ENCODE measurements at places on chromosomes 7 and 10. TPM values are rescaled to one million over a fixed set of nuclear protein-coding genes. Genes with fewer than 3 reads are reported as not detected.

DNA sequence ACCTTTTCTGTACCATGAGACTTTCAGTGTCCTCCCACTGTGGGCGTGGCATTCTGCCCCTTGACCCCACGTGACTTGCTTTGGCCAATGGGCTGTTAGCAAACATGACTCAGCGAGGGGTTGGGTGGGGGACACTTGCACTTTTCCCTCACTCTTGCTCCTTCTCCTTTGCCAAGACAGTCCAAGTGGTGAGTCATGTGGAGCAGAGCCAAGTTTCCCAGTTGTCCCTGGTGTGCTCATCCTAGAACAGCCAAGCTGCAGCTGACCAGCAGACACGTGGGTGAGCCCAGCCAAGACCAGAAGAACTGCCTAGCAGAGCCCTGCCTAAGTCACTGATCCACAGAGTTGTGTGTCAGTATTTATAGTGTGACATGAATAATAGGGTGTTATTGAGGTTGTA lies 82.8 kb upstream of the CPXM2 start:
- peaks cover 2% of the 10 kb centered on the region for H3K4me1 ChIP-seq
- no peak for DNase-seq
- H3K27me3 ChIP-seq: peaks cover 70% of the 10 kb centered on the region
- H3K36me3 ChIP-seq: no peaks in the 10 kb centered on the region
- no peak overlapping the region for H3K27ac ChIP-seq

DNA sequence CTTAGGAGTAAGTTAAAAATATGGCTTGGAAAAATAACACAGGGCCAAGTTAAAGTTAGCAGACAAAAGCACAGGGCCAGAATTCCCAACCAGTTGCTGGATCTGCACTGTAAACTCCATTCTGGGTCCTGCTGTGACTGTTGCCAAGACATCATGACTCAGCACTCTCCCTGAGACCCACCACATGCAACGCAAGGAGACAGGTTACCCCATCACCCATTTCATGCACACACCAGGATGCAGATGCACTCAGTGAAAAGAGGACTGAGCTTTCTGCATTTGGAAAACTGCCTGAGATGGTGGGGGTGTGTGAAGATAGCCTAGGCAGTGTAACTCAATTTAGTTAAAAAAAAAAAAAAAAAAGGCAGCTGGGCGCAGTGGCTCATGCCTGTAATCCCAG lies 97.6 kb upstream of the ZNF438 start:
- H3K4me3 ChIP-seq: no peak overlapping the region
- peaks cover 20% of the 10 kb centered on the region for H3K4me1 ChIP-seq
- H3K27ac ChIP-seq: no peak overlapping the region
- no peaks in the 10 kb centered on the region for H3K27me3 ChIP-seq
- DNase-seq: no peak

DNA sequence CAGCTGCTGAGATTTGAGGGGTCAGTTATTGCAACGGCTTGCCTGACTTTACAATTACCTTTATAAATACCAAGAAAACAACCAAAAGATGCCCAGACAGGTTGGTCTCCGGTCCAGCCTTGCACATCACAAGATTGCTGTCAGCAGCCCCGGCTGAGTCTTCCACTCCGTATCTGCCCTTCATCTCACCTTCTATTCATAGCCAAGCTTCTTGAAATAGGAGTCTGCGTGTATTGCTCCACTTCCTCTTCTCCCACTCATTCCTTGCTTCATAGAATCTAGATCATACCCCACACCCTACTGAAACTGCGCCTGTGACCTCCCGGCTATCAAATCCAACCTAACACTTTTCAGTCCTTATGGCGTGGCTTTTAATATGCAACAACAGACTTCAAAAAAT lies 31.1 kb upstream of the USP6NL start:
- H3K4me1 ChIP-seq: no peaks in the 10 kb centered on the region
- no peak overlapping the region for H3K27ac ChIP-seq
- no peak overlapping the region for H3K4me3 ChIP-seq
- no peak for DNase-seq
- H3K36me3 ChIP-seq: no peaks in the 10 kb centered on the region

GRCh38 chr10:88895250-88895649 lies 15.2 kb downstream of the STAMBPL1 start:
- no peak for DNase-seq
- H3K27me3 ChIP-seq: no peaks in the 10 kb centered on the region
- no peak overlapping the region for H3K4me3 ChIP-seq
- peaks cover 2% of the 10 kb centered on the region for H3K36me3 ChIP-seq
- H3K27ac ChIP-seq: no peak overlapping the region

DNA sequence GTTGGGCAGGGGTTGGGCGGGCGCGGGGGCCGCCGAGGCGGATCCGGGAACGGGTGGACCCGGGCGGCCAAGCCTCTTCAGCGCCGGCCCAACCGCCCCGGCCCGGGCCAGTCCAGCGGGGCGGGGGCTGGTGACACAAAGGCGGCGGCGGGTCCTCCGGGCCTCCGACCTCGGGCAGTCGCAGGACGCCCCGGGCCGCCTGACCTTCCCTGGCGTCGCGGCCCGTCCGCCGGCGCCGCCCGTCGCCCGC lies 54.2 kb downstream of the METTL2B start:
- H3K36me3 ChIP-seq: peaks cover 15% of the 10 kb centered on the region
- no peak for DNase-seq
- H3K4me1 ChIP-seq: peaks cover 32% of the 10 kb centered on the region
- no peak overlapping the region for H3K27ac ChIP-seq
- no peaks in the 10 kb centered on the region for H3K27me3 ChIP-seq
- no peak overlapping the region for H3K4me3 ChIP-seq

DNA sequence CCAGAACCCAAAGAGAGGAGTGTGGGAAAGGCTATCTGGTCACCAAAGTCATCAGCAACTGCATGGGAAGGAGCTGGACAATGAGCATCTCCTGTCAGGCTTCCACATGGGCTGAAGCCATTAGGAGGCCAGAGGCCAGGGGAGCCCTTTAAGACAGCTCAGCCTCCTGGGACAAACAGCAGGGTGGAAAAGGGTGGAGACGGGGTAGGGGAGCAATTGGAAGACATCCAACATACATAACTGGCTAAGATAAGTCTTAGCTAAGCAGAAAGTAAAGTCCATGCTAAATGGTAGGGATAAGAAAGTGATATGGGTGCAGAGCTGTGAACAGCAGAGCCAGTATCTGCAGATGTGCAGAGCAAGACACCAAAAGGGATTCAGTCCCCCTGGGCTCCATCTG lies 1.5 kb upstream of the OAT start:
- peaks cover 23% of the 10 kb centered on the region for H3K4me1 ChIP-seq
- H3K27ac ChIP-seq: no peak overlapping the region

- peaks cover 2% of the 10 kb centered on the region for H3K27me3 ChIP-seq
- DNase-seq: no peak
- no peaks in the 10 kb centered on the region for H3K36me3 ChIP-seq
- H3K4me1 ChIP-seq: no peaks in the 10 kb centered on the region
- H3K4me3 ChIP-seq: no peak overlapping the region
Observed at GRCh38 chr7:23931633-23932032, 221.6 kb downstream of the STK31 start.

Gene FAM25C
- total RNA-seq: not detected

All from activated naive CD4-positive, alpha-beta T cell treated with anti-CD3 and anti-CD28 coated beads for 36 hours (primary cell).